CD14-positive monocyte (primary cell): ENCODE measurements at places on chromosomes 5 and 9.

- peak; percentile 38 for DNase-seq
Measured at GRCh38 chr5:149834246-149834855, 104.2 kb downstream of the PPARGC1B start.

DNA sequence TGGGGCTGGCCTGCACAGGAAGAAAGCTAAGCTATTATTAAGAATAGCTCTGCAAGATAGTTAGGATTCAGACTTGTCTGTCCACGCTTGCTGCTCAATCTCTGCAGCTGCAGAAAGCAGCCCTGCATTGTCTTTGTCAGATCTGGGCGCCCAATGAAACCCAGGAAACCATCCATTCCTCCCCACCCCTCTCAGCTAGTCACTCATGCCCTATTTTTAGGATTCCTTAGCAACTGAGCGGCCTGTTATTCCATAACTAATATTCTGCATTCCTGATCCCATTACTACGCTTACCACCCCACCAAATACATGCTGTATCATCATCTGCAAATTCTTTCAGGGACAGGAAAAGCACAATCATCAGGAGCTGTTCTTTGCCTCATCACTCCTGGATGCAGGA, 52.9 kb upstream of the APC start:
- DNase-seq: no peak

GRCh38 chr5:68554571-68555279, 339.2 kb downstream of the PIK3R1 start:
- DNase-seq: no peak

GRCh38 chr5:60690326-60690725, 9.6 kb downstream of the DEPDC1B start:
- DNase-seq: no peak

DNA sequence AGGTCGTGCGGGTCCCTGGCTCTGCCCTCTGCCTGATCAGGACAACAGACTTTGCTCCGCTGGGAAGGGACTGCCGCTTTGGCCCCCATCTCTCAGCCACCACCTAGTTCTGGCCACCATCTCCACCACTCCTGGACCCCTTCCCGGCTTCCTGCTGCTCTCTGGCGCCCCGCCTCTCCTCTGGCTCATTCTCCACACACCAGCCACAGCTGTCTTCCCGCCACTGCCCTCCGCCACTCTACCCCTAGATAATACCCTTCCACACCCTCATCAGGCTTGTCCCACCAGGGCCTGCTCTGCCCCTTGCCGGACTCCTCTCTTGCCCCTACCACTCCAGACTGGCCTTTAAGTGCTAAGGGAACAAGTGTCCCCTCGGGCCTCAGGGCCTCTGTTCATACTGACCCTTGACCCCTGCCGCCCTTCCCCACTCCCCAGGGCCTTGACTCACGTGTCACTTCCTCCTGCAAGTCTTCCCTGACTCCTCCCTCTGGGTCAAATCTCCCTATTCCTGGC, 3.0 kb upstream of the CDX1 start:
- DNase-seq: peak; percentile 23

- no peak for DNase-seq
Measured at GRCh38 chr9:123036893-123037545, 3.6 kb downstream of the GPR21 start.

DNA sequence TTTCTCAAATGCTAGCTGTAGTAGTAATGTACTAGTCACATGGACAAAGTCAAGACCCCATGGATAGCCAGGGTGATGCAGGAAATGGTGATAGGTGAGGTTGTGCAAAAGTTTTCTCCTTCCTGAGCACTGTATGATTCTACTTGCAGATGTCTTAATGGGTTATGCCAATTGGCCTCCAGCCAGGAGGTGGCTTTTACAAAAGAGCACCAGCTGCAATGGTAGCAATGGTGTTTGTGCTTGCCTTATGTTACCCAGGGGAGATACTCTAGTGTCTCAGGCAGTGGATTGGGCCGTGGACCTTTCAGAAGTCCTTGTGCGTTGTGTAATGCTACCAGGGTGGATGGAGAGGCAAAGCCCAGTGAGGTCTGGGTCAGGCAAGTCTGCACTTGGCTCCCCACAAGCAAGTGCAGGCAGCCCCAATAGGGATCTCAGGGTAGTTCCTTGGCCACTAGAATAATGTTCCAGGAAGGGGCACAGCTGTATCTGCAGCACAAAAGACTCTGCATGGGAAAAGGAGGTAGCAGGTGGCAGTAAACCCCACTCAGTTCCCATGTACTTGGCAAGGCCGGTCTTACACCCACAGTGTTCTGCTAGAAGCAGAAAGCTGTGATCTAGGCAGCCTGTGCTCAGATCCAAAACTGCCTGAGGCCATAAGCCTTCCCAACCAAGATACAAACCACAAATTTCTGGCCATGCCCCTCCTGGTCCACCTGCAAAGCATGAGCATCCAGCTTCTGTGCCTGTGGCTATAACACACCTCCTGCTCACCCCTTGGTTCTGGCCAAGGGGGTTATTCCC, 46.4 kb upstream of the EDIL3 start:
- DNase-seq: no peak
